Effector CD4-positive, alpha-beta T cell (primary cell): ENCODE measurements at places on chromosomes 2 and 18.

DNA sequence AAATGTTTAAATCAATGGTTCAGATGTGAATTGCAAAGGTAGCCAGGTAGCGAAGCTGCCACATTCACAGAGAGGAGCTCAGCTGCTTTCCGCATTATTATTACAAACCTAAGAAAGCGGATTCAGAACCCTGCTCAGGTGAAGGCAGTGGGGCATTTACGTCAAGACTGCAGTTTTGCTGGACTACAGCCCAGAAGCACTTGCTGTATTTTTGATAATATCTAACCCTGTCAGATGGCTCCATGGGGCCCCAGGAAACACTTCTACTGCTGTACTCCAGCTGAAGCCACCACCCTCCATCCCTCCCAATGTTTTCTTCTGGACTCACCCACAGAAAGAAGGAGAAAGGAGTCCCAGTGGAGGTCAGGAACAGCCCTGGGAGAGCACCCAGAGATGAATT is 96.9 kb downstream of the TPO start:
- DNase-seq: no peak

DNA sequence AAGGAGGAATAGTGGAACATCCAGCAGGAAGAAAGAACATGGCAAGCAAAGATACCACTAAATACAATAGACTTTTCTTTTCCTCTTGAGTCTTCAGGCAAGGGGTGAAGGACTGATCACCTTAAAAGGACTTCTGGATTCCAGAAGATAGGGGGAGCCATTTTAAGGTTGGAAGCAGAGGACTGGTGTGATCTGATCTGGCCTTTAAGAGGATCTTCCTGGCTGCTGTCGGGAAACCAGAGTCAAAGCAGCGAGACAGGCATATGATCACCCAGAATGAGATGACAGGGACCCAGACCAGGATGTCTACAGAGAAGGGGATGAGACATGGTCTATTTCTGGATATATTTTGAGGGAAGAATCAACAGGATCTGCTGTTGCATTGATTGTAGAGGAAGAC is 558.0 kb downstream of the STK39 start:
- DNase-seq: no peak

DNA sequence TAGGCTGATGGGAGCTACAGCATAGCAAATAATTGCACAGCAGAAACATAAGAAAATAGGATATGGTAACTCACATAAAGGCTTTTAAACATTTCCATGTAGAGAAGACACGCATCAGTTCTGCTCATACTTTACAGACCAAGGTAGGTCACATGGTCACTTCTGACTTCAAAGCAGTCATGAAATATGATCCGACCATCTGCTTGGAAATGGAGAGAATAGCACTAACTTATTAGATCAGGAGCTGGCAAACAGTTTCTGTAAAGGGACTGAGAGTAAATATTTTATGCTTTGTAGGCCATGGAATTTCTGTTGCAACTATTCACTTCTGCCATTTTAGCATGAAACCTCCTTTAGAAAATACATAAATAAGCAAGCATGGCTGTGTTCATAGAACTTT is 936.6 kb upstream of the FANCL start:
- DNase-seq: no peak

DNA sequence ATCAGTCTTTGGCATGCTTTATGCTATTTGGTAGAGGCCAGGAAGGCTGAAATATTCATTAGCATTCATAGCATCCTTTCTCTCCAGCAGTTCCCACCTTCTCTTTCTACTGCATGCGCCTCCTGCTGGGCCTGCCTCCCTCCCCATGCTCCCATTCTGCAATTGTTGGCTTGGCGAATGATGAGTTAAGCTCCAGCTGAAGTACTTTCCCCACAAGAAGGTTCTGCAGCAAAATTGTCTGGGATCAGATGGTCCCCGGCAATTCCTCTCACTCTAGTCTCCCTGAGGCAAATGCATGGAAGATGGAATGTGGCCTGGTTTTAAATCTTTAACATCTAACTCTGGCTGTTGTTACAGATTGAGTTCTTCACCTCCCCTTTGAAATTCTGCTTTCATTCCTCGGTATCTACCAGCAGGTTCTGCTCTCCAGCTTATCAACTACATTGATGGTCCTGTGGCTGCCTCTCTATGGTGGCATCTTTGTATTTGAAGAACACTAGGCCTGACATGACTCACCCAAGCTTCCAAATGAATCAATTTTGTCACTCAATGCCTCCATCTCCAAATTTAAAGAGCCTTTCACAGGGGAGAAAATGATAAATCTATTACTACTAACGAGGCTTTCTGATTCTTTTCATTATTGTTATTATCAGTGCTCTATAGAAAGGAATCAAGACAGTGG is 55.9 kb downstream of the KCTD18 start:
- DNase-seq: no peak

DNA sequence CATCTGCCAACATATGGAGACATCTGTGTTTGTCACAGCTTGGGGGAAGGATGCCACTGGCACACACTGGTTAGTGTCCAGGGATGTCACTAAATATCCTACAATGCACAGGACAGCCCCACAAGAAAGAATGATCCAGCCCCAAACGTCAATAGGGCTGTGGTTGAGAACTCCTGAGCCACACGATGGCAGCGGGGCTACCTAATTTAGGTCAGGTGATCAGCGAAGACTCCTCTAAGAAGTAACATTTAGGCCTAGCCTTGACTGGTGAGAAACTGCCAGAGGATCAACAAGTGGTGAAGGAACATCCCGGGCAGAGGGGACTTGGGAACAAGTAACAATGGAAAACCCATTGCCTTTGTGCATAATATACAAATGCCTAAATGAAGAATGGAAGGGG is 5.0 kb upstream of the TGIF1 start:
- DNase-seq: no peak

DNA sequence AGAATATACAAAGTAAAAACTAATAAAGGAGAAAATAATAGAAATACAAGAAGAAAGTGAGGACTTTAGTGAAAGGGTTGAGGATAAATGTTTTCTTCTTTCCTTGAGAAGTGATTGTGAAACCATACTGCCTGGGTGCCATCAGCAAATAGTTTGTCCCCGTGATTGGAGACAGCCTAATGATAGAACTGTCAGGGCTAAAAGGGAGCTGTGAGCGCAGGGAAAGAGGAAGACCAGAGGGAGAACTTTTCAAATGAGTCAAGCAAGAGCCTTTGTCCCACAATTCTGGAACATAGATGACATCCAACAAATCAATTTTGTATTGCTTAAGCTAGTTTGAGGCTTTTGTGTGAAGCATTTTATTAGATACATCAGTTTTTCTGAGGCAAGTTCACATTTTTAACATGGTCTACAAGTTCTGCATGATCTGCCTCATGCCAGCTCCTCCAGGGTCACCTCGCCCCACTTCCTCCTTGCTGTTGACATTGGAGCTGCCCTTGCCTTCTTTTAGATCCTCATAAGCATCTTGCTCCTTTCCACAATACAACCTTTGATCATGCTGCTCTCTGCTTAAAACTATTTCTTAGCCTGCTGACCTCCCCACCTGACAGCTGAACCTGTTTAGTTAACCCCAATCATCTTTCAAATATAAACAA is 213.4 kb upstream of the REG3G start:
- DNase-seq: no peak

GRCh38 chr2:68693951-68694350 is 40.7 kb upstream of the ARHGAP25 start:
- no peak for DNase-seq

GRCh38 chr2:1696472-1696871 is 47.8 kb downstream of the PXDN start:
- DNase-seq: no peak

DNA sequence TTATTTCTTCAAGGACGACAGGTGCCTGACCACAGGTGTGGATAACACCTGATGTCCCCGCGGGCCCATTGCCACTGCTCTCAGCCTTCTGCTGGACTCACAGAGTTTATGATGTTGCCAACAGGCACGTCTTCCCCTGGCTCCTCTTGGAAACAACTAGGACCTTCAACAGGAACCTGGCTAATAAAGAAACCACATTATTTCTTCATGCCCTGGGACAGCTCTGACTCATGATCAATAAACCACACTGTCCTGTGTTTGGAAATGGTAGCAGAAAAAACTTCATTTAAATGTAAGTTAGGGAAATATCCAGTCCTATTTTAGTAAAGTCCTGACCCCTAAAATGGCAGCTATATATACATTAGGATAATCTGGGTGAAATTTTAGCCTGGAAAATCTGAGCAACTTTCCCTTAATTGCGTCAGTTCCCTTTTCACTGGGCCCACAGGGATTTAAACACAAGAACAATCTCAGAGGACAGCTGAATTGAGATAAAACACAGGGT is 158.9 kb downstream of the VAPA start:
- no peak for DNase-seq

DNA sequence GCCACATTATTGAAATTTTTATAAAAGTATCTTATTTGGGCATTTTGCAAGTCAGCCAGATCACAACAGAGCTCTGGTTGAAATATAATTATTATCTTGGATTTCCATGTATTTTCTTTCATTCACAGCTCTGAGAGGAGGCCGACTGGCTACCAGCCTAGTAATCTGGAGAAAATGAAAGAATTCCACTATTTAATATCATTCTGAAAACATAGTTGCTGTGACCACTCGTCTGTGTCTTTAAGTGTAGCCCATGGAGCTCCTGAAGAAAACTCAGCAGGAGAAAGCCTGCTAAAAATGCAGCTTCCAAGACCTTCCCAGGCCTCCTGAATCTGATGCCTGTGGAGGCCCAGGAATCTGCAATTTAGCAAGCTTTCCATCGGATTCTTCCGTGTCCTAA is 114.7 kb downstream of the SH3BP4 start:
- DNase-seq: no peak

GRCh38 chr18:31591113-31591512 is 564 bp upstream of the TTR start:
- DNase-seq: no peak

DNA sequence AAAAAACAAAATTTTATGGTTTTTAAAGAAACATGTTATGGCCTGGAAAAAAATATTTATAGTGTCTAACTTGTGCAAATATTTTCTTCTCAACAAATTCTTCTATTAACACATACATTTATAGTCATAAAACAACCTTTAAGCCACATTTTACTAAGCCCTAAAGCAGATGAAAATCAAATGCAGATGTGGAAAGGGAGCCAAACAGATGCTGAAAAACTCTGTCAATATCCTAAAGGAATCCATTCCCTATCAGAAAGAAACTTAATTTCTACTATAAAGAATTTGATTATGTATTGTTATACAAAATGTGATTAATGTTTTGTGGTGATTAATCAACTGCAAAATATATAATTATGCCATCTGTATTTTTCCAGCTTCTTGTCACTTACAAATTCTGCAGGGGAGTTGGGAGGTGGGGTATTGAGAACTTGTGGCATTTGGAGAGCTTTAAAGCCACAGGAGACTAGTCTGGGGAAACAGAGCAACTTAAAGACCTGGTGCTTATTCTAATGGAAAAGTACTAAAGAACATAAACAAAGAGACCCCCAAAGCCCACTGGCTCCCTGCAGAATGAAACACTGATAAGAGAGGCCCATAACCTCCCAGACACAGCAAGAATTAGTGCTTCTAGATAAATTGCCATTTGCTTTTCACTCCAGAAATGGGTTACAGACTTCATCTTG is 1721.0 kb upstream of the PIK3C3 start:
- no peak for DNase-seq
